Activated CD4-positive, CD25-positive, alpha-beta regulatory T cell (primary cell): ENCODE measurements at places on chromosomes 5 and 9.

- DNase-seq = no peak
Observed at GRCh38 chr5:153974131-153974812, 64.4 kb downstream of the FAM114A2 start.

- no peak for DNase-seq
Observed at GRCh38 chr9:134373269-134373668, 47.0 kb downstream of the RXRA start.

GRCh38 chr5:149317281-149318048 lies 27.8 kb upstream of the GRPEL2 start:
- DNase-seq = no peak

DNA sequence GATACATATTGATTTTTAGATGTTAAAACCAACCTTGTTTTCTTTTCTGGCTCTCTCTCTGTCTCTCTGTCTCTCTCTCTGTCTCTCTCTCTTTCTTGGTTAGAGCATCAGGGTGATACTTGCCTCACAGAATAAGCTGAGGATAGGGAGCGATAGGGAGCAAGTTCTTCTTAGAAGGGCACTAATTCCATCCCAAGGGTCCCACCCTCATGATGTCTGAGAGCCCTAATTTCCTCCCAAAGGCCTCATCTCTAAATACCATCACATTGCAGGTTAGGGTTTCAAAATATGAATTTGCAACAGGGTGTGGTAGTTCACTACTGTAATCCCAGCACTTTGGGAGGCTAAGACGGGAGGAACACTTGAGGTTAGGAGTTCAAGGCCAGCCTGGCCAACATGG lies 4.8 kb upstream of the KIF3A start:
- DNase-seq = no peak

DNA sequence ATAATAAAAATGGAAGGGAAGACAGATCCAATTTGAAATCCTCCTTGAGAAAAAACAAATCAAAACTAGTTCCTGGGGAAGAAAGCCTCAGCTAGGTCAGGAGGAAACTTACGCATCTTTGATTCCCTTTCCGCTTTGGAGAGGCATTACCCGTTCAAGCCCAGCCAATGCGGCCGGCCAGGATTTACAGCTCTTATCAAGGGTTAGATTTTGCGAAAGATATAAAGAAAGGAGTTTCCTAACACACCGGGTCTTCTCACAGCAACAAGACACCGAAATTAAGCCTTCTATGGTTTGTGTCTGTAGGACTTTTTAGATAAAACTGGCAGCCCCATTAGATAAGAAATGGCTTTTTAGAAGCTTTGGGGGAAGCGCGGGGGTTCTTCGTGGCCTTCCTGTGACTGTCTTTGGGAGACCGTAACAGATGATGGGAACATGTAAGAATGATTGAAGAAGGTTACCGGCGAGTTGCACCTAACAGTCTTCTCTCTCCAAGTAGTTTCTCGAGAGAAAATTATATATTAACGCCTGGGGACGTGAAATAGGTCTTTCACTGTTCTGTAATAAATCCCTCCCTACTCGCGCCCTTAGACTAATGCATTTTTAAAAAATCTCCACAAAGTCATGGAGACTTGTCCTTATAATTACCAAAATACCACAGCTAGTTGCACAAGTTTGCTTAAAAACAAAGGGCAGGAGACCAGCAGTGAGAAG lies 1.3 kb upstream of the ISL1 start:
- no peak for DNase-seq

GRCh38 chr5:40841068-40841805 lies at the start of gene CARD6:
TSS of gene CARD6 (plus strand) at chr5:40841367. CDS start at chr5:40841383, 16 bp downstream.
- DNase-seq = no peak

DNA sequence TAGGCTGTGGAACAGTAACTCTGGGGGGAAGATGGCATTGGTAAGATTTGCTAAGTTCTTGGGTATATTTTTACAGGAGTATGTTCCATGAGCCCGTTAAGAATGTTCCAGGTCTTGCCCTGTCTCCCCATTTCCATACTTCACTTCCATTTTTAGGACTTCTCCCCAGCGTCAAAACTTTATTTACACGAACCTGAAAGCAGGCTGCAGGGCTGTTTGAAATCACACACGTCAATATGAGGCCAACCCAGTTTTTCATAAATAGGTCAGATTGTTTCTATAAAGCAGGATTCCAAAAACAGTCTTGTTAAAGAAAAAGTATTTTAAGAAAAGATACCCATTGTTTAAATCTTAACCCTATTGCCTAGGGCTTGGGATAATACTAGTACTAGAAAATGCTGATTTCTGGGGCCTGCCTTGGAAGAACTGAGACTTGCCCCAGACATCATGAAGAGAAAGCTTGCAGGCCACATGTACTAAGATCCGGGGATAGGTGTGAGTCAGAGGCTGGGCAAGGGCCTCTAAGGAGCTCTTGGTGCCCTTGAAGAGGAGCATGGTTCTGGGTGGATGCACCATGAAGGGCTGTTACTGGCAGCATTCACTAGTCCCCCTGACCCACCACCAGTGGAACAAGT lies 24.2 kb downstream of the TRIO start:
- no peak for DNase-seq

DNA sequence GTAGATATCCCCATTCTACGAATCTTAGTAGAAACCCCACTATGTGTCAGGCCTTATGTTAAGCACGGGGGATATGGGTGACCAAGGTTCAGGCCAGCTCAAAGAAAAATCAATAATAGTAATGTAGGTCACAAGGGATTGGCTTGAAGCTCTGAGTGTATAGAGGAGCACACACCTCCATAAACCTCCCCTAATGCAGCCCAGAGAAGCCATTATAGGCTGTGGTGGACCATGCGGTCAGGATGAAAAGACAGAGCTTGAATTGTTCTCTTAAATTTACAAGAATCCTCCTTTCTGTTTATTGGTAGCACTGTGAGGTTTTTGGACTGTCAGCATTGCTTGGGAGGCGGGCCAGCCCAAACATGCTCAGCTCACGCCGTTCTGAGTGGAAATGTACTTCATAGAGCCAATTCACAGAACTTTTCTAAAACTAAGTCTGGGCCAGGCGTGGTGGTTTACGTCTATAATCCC lies 9.1 kb downstream of the PDE6A start:
- no peak for DNase-seq

GRCh38 chr9:104836235-104836634 lies 72.3 kb downstream of the NIPSNAP3B start:
- no peak for DNase-seq

- DNase-seq = no peak
Observed at GRCh38 chr5:119290161-119290569, 65.7 kb upstream of the TNFAIP8 start.

GRCh38 chr5:1883120-1883924 lies 597 bp upstream of the IRX4 start:
- DNase-seq = no peak

GRCh38 chr5:115354246-115354645 lies 57.8 kb upstream of the CCDC112 start:
- DNase-seq = no peak

DNA sequence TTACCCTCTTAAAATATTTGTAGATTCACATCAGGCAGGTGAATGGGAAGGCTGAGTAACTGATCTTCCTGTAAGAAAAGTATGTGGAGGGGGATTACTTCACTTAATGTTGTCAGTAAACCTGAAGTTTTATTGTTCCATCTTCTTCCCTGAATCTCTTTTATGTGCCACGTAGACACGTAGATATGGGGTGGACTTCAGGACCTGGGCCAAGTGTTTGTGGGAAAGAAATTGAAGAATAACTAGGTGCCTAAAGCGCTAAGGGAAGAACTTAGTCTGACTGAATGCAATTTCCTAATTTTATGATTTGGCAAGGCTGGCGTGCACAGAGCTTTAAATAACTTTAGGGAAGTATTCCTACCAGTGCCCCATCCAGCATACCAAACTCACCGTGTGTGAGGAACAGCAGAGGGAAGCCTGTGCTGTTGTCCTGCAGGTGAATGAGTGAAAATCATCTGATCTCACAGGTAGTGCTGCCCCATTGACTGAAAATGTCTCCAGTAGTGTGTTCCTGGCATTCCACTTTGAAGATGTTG lies 323.4 kb downstream of the KDM4C start:
- no peak for DNase-seq

DNA sequence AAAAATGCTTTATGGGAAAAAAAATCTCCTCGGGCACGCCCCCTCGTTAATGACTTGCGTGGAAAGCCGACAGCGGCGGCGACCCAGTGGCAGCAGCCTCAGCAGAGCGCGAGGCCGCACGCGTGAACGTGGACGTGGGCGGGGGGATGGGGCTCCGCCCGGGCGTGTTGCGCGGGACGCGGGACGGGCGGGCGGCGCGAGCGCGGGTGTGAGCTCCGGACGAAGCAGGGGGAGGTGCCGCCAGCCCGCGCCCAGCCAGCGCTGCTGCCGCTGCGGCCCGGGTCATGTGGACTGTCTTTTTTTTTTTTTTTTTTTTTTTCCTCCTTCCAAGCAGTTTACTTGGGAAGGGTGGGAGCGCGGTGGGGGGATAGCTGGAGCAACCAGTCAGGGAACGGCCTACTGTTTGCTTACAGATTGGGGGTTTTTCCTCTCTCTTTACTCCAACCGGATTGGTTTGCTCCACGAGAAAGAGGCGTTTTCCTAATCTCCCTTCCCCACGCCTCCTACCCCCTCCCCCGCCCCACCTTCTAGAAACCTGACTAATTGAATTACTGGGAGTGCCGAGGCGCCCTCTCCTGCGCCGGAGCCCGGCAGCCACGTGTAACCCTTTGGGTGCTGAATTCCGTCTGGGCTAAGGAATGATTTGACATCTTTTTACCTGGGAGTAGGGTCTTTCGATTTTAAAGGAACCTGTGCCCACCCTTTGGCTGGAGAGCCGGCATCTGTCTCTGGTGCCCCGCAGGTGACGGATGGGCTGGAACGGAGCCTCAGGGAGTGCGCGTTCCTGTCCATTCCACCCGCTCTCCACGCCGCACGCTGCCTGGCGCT lies 1.7 kb upstream of the EFNA5 start:
- no peak for DNase-seq

DNA sequence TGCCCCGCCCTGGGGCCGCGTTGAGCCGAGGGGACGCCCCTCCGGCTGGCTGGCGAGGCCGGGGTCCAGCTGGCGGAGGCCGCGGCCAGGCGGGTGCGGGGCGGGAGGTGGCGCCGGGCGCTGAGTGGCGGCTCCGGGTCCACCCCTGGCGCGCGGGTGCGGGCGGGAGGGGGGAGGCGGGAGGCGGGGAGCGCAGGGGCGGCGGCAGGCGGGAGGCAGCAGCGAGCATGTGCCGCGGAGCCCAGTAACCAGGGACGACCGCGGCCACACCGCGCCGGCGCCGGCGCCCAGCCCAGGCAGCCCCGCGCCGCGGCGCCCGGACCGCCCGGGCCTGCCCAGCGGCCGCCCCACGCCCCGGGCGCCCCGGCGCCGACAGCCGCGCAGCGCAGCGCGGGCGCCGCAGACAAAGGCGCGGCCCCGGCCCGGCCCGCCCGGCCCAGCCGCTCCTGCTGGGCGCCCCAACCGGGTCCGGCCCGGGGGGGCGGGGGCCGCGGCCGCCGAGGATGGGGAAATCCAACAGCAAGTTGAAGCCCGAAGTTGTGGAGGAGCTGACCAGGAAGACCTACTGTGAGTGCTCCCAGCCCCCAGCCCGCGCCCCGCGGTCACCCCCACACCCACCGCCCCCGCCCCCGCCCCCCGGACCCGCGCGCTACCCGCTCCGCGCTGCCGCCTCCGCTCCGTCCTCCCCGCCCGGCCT lies at the start of gene NCS1:
TSS of gene NCS1 (plus strand) at position 244 of the 697 bp plus-strand sequence. CDS start at position 504, 260 bp downstream.
- no peak for DNase-seq

GRCh38 chr9:97479496-97480159 lies 21.8 kb upstream of the TMOD1 start:
- no peak for DNase-seq

DNA sequence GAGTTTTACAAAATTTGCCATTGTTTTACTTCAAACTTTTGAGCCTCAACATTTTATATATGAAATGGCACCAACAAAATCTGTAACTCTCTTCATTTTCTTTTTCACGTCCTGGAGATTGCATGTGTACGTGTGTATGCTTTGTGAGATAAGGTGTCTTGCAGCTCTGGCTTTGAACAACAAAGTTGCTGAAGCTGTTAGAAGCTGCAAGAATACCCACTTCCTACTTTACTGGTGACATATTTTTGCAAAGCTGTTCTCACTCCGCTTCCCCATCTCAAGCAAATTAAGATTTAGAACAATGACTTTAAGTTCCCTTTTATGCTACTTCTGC lies 41.8 kb downstream of the FYB1 start:
- DNase-seq = no peak

- no peak for DNase-seq
Observed at GRCh38 chr5:97624886-97625285, 441.8 kb upstream of the RIOK2 start.

- DNase-seq = no peak
Observed at GRCh38 chr9:16143947-16144890, 591.4 kb downstream of the CCDC171 start.

GRCh38 chr5:77893225-77893860 lies 117.2 kb upstream of the TBCA start:
- no peak for DNase-seq

- no peak for DNase-seq
Observed at GRCh38 chr9:130039528-130040147, 3.4 kb downstream of the FNBP1 start.

- no peak for DNase-seq
Observed at GRCh38 chr9:129259375-129259774, 81.3 kb upstream of the IER5L start.

DNA sequence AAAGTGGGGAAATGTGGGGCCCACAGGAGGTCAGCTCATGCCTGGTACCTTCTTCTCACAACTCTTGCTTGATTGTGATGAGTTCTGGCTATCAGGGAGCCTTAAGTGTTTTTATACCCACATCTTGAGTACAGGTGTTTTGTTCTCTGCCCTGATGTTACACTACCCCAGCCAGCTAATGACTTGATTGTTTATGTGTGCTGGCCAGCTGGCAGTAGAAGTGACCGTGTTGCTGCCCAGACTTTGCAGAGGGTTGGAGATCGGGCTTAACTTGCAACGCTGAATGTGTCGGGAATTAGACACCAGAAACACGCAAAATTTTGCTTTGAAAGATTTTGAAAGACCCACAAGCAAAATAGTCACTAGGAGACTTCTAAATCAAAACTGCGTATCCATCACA lies 16.9 kb upstream of the ZDHHC11B start:
- DNase-seq = no peak

DNA sequence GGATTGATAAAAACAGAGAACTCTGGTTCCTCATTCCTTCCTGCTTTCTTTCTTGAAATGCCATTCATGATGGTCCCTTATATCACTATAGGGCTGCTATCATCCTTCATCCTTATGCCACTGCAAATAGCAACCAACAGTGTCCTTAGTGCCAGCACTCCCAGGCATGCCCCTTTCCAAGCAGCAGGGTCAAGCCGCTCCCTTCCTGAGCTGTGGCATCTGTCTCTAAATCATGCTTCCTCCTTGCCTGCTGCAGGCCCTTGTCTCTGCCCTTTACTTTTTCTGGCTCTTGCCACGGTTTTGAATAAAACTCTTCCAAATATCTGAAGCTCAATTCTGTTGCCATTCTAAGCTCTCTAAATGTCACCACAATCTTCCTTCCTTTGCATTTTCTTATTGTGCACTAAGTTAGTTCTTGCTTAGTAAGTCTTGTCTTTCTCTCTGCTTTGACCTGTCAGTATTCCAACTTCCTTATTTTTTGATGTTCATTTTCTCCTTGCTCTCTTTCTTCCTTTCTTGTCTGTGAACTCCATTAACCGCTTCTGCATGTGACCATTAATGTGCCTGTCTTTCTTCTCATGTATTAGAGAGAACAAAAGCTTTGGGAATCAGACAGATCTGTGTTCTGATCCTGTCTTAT lies 19.9 kb downstream of the TLR4 start:
- DNase-seq = no peak
